HTR-8/SVneo (cell line): ENCODE measurements at places on chromosomes 16 and 17.

- no peak for DNase-seq
Observed at GRCh38 chr17:77231076-77231871, 90.5 kb downstream of the SEC14L1 start.

DNA sequence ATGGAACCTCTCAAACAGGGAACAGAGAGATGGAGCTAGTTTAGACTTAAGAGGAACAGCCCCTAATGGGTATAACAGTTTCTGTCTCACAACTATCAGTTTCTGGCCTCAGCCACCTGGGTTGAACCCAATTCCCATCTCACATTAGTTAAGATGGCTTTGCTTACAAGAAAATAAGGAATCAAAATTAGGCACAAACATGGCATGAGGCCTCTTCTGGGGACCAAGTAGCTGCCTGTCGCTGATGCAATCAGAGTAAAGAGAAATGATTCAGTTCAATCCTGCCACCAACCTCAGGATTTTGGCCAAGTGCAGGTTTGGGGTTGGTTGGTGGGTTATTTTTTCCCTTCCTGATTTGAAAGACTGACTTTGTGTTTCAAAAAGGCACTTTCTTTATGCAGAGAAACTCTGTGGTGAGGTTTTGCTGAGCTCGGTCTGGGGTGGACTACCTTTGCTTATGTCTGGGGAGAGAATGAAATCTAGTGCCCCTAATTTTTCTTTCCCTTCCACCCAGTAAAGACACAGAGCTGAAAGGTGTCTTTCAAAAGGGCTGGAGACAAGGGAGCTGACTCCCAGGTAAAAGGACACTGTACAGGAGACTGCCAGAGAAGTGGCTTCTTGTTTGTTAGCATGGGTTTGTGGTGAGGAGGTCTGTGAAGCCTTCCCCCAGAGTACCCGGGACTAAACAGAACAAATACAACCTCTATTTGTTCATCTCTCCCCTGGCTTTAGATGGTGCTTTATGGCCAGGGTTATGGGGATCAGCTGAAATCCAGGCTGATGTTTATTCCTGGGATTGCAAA, 44.8 kb upstream of the NFAT5 start:
- no peak for DNase-seq

DNA sequence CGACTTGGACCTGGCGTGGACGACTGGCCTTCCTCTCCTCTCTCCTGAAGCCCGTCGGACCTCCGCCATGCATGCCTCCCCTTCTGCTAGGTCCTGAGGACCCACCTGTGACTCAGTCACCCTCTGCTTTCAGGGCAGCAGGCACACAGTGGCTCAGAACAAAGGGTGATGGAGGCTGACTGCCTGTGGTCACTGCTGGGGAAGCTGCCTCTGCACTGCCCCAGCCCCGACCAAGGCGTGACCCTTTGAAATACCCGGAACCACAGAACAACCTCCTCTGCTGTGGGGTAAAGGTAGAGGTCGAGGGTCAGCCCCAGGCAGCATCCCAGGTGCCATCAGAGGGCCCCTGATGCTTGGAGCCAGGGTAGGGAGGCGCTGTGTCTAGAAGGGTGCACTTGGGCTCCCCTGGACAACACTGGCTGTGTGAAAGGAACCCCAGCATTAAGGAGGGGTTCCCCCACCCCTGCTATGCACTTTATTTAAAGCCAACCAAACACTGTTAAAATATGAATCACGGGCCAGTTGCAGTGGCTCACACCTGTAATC, 12.5 kb upstream of the SLC4A1 start:
- DNase-seq, result no peak

DNA sequence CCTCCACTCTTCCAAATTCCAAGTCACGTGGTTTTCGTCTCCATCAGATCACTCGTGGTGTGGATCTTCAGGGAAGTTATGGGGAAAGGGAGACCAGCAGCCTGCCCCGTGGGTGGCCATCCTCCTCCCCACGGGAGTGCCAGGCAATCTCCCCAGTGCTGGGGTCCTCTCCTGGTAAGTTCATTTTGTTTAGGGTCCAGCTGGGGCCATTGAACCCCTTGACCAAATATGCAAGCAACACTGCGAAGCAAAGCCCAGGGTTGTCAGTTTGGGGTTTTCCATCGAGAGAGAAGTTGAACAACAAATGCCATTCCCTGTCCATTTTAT, 4.1 kb upstream of the LCMT1 start:
- DNase-seq, result no peak

- DNase-seq, result no peak
Observed at GRCh38 chr16:62272035-62272434, 235.8 kb upstream of the CDH8 start.

- DNase-seq, result no peak
Observed at GRCh38 chr16:16905850-16906249, 526.9 kb downstream of the NPIPA7 start.

GRCh38 chr16:11585460-11586377, 1.0 kb downstream of the LITAF start:
- DNase-seq, result no peak

DNA sequence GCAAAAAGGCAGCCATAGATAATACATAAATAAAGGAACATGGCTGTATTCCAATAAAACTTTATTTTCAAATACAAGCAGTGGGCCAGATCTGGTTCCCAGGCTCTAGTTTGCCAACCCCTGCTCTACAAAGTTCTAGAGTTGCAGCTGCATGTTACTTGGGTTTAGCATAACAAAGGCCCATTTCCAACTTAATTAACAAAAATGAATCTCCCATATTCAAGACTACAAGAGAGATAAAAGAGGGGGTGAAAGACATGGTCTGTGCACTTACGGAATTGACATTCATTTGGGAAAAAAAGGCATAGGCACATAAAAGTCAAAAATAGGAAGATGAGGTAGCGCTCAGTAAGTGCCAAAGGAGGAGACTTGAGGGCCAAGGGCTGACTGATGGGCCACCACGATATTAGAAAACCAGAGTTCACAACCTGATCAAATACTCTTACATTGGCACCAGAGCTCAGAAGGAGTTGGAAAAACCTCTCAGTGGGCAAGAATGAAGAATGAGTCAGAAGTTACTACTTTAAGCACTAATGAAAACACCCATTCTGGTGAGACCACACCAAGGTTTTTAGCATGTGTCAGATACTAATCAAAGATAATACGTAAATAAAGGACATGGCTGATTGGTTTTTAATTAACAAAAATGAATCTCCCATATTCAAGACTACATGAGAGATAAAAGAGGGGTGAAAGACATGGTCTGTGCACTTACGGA, 164.0 kb downstream of the VPS53 start:
- no peak for DNase-seq

DNA sequence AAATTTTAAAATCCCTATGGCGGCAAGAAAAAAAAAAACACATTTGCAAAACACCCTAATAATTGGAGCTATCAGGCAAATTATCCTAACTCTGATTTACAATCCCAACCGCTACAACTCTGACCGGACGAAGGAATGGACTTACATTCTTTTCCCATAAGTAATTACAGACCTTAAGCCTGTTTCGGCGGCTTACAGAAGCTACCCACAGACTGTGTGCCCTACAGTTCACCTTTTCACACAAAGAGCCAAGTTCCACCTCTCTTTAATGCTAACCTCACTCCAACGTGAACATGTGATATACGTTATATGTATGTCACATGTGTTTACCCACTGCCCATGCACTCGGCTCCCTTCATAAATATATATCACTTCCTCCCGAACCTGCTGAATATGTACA, 8.7 kb upstream of the MEAK7 start:
- DNase-seq, result peak; percentile 71

DNA sequence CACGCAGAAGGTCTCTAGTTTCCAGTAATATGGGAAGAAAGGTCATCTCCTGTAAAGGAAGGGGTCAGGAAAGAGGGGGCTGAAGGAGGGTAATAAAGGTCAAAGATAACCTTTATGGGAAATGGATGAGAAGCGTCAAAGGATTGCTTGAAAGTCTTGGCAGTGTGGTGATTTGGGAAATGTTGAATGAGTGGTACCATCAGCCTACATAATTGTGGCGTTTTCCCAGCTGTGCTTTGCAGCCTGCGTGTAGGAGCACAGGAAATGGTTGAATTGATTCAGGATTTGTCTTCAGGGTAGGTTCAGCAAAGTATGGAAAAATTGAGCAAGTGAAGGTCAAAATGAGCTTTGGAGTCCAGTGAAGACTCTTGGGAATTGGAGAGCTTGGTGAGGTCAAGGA, 115.8 kb upstream of the NOL11 start:
- DNase-seq, result no peak

DNA sequence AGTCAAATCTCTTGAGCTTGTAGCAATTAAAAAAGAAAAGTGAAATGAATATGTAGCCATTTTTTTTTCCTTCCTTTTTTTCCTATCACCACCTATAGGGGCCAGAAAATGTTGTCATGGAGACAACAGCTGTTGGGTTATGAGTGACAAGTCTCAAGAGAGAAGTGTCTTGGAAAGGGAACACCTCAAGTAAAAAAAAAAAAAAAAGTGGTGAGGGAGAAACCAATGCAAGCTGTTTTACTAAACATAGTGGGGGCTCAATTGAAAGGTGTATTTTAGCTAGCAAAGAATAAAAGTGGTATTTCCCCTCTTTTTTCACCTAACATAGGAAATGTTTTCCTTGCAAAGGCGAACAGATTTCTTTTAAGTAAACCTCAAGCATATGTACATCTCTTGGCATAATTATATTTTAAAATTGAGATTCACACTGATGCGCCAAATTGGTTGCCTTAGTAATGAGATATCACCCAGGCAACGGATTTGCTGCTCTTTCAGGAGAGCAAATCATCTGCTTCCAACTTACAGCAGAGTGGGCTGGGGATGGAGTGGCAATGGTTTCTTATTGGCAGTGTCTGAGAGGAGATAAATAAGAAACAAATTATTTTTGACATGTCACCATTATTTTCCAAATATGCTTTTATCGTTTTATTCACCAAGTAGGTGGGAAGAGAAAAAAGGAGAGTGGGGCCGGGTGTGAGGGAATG, 183.6 kb downstream of the MYO1D start:
- DNase-seq, result no peak

- no peak for DNase-seq
Observed at GRCh38 chr16:19722981-19723380, 4.9 kb downstream of the IQCK start.

DNA sequence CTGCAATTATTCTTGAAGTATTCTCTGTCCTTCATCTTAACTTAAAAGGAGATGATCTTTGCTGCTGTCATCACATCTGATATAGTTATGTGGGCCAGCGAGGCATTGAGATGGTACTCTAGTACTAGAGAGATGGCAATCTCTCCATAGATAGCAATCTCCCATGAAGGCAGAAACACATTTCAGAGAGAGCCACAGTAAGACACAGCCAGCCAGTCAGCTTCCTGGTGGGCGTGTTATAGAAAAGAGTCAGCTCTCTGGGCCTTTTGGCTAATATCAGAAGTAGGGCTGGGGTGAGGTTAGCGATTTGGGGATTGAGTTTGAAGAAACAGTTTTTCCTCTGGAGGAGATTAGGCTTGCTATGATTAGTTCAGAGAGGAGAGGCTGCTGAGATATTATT, 22.6 kb upstream of the EFCAB13 start:
- DNase-seq, result no peak

- no peak for DNase-seq
Observed at GRCh38 chr17:40962059-40962561, 4.6 kb downstream of the KRT39 start.

GRCh38 chr17:2239882-2240430, 63.6 kb downstream of the SMG6 start:
- DNase-seq, result peak; percentile 78

- peak; percentile 58 for DNase-seq
Observed at GRCh38 chr17:4492721-4493561, 5.7 kb upstream of the SPNS2 start.

DNA sequence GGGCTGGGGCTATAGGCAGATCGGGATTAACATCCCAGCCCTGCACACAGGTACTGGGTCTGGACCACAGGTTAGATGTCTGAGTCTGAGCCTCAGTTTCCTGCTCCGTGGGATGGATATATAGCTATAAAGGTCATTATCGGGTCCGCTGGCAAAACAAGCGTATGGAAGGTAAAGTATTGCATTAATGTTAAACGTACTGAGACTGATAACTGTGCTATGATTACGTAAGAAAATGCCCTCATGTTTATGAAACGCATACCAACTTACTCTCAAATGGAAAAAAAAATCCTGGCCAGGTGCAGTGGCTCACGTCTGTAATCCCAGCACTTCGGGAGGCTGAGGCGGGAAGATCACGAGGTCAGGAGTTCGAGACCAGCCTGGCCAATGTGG, 135.2 kb downstream of the CCDC182 start:
- no peak for DNase-seq

DNA sequence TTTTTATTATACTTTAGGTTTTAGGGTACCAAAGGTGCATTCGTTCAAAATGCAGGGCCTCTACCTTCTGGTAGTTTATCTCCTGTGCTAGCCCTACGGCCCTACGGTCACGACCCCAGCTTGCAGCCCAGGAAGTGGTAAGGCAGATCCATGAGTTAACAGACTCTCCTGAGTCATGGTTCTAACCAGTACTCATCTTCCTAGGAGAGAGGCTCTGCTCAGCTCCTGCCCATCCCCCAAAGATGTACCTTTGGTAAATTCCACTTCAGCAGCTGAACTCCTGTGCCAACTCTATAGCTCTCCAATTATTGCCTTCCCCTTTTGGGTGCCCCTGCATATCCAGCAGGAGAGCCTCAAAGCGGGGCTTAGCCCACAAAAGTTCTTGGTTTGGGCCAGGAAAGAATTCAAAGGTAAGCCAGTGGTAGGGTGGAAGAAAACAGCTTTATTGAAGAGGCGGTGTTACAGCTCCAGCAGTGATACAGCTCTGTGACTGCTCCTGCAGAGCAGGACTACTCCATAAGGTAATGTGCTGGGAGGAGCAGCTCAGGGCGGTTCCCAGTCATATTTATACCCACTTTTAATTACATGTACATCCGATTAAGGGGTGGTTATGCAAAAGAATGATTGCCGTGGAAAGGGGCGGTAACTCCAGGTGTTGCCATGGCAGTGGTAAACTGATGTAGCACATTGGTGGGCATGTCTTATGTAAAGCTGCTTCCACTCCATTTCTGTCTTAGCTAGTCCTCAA, 241.4 kb downstream of the PMP22 start:
- DNase-seq, result no peak

GRCh38 chr16:67184995-67185650, 1.4 kb upstream of the MATCAP1 start:
- peak; percentile 79 for DNase-seq

- DNase-seq, result no peak
Observed at GRCh38 chr16:2026461-2027023, at the start of gene NHERF2. Gene NHERF2 (plus strand): TSS chr16:2026902. CDS start chr16:2027006, 104 bp downstream.

GRCh38 chr17:15238057-15238456, 27.1 kb downstream of the PMP22 start:
- DNase-seq, result no peak

DNA sequence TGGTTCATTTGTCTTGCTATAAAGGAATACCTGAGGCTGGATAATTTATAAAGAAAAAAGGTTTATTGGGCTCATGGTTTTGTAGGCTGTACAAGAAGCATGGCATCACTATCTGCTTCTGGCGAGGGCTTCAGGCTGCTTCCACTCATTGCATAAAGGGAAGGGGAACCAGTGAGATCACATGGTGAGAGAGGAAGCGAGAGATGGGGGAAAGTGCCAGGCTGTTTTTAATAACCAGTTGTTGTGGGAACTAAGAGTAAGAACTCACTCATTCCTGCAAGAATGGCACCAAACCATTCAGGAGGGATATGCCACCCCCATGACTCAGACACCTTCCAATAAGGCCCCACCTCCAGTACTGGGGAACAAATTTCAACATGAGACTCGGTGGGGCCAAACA, 24.3 kb downstream of the SPECC1 start:
- DNase-seq, result no peak
